ENCODE measurements at places on chromosomes 1 and 21.

GRCh38 chr1:247386217-247386616, 29.8 kb upstream of the NLRP3 start:
- DNase-seq: no peak

DNA sequence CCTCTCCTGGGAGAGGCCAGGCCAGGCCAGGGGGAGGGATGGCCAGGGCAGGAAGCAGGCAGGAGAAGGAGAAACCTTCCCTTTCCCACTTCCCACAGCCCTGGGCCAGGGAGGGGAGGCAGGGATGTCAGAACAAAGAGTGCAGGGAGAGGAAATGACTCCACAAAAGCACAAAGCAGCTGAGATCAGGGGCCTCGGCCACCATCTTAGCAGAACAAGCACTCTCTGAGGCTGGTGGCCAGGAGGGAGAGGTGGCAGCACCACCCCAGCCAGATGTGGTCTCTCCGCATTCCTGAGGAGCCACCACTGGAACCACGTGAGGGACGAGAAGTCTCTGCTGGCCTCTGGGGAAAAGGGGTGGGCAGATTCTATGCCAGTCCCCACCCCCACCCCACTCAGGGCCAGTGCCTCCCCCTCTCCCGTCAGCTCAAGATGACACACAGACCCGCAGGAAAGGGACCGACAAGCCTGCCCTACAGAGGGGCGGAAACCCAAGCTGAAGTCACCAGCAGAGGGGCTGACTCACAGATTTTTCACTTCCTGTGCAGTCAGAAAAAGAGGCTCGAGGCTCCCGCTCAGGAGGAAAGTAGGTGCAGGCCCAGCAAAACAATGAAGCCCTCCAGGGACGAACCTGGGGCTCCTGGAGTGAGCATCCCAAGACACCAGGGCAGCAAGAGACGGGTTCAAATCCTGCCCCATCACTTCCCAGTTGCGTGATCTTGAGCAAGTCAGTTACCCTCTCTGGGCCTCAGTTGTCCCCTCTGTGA, 24.1 kb upstream of the ALDH4A1 start:
- DNase-seq: no peak

- DNase-seq: no peak
Observed at GRCh38 chr1:184513421-184513820, 126.6 kb downstream of the C1orf21 start.

DNA sequence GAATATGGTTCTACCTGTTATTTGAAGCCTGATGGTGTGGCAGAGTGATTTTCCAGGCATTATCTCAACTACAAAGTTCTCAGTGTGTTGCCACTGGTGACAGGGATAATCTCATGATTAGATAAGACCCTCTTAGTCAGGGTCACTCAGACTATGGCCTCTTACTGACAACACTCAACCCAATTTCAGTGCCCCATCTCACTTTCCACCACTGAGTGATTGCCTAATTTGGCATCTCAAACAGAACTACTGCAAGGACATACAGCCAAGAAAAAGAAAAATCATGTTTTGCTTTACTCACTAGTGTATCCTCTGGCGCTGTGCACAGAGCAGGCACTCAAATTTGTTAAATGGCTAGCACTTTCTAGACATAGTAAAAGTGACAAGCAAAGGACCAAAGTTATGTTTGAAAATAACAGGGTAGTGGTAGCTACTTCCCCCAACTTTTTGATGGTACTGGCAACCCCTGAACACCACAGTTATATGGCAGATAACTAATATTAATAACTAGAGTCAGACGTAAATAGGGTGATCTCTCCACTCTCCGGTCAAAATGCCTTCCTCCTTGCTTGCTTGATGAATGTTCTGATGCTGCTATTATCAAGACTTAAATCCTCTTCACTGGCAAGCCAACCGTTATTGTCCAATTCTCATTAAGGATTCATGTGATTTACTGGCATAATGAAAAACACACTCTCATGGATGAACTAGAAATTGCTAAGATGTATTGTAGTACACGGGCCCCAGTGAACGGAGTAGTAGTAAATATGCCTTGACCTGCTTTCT, 37.1 kb upstream of the SLC30A10 start:
- DNase-seq: no peak

- DNase-seq: no peak
Observed at GRCh38 chr1:231913493-231913892, 286.9 kb downstream of the DISC1 start.

DNA sequence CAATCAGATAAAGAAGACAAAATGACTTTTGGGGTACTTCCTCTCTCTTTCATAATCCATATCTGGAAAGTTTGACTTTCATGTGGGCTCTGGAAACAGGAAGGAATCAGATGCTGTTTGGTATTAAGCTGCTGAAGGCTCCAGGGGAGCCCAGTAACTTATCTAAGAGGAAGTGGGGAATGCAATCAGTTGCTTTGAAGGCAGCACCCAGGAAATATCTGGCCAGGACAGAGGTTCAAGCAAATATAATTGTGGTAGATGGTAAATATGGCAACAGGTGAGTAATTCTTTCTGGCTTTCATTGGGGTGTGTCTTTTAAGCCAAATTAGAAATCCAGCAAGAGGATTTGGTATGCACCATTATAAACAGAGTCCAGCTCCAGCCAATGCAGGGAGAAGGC, 44.4 kb downstream of the COLGALT2 start:
- DNase-seq: no peak

DNA sequence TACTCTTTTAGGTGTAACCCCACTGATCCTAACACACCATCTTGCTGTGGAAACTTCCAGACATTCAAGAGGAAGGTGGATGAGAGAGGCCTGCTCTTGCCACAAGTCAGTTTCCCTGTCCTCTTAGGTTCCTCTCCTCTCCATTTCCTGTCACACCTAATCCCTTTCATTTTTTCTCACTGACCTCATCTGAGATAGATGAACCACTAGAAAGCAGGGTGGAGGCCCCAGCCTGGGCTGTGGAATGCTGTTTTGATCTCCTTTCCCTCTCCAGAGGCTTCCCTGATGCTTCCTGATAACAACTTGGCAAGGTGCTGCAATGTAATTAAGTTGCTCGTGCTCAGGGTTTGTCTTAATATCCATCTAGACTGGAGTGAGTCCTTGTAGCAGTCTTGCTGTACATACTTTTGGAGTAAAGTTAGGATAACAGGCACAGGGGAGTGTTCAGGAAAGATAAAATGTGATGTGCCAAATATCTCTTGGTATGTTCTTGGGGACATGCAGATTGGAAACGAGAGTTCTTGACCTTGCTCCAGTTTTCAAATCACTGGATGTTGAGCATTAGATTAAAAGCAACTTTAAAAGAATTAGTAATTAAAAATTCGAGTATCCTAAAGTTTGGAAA, 11.2 kb downstream of the LRRC42 start:
- DNase-seq: no peak

DNA sequence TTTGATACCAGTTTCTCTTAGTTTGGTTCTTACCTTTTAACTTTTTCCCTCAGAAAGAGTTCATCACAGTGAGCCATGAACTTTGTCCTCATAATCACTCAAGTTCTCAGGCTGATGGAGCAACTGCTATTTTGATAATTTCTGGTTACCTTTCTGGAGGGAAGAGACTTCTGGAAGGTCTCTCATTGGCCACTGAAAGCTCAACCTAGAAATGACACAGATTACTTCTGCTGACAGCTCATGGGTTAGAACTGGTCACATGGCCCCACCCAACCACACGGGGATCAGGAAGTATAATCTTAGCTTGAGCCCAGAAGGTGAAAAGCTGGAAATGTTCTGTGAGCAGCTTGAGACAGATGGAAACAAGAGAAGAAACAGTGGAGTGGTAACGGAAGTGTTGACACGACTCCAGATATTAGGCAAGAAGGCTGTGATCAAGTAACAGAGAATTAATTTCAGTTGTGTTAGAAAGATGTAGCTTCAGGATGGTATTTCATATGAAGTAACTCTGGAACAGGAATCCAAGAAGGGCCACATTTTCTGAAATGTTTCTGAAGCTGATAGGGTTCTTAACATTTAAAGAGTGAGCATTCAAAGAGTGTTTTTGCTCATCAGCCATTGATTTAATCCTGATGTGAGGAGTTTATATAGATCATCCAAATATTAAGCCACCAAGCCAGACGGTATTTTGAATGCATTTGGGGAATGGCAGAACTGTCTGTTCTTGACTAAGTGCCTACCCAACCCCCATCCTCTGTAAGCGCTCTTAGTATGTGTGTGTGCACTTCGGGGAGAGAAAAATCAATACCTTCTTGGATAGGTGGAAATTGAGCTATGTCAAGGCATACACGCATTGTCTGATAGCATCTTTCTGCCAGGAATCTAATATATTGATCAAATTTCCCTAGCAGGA, 21.9 kb upstream of the XPR1 start:
- no peak for DNase-seq

GRCh38 chr1:242602001-242602400, 77.5 kb upstream of the PLD5 start:
- DNase-seq: no peak

GRCh38 chr1:15106608-15107007, 46.9 kb upstream of the TMEM51 start:
- DNase-seq: no peak

DNA sequence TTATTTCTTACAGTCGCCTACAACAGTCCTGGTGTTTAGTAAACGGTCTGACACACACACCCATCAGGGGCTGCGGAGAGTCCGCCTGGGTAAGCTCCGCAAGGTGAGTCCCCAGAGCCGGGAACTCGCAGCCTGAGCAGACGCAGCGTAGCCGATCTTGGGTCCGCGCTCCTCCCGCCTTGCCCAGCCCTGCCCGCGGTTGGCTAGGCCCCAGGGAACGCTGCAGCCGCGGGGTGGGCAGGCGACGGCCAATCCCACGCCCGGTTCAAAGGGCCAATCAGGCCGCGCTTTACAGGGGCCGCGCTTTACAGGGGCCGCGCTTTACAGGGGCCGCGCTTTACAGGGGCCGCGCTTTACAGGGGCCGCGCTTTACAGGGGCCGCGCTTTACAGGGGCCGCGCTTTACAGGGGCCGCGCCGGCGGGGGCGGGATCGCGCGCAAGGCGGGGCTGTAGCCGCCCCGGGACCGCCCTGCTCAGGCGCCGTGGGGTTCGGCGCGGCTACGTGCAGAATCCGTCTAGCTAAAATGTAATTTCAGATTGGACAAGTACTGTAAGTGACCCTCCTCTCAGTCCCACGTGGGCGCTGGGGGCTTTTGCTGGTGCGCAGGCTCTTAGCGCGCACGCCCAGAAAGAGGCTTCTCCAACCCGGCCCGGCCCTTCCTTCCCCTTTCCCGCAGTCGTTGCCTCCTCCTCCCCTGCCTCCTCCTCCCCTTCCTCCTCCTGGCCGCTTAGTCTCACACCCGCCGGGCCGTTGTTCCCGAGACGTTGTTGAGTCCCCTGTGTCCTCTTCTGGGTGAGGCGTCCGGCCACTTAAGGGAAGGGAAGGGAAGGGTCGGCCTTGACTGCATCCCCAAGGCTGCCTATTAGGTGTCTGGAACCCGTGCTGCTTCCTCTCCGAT, at the start of gene FGGY:
TSS of gene FGGY (plus strand) at position 737 of the 899 bp plus-strand sequence. CDS start 24,456 bp downstream, outside the sequence.
- DNase-seq: peak; percentile 91

GRCh38 chr21:14877581-14878228, 187.1 kb downstream of the NRIP1 start:
- DNase-seq: no peak

DNA sequence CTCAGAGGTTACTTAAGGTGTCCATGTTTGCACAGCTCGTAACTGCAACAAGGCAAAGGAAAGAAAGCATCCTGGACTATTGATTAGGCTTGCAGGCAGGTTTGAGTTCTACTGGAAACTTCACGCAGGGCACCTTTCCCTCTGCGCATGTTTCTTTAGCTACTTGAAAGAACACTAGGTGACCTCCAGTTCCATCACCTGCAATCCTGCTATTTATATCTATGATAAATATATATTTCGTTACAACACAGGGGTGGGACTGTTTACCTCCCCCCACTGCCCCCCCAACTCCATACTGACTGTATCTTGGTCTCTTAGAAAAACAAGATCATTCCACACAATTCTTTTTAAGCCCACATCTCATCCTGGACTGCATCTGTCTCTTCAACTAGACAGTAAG, 12.1 kb downstream of the SSBP3 start:
- no peak for DNase-seq

GRCh38 chr1:36486439-36487335, 4.0 kb upstream of the CSF3R start:
- no peak for DNase-seq

Data from GOT3 (cell line).